Testis (tissue), 5 donors: ENCODE measurements at places on chromosomes 2 and 18. TPM values are rescaled to one million over a fixed set of nuclear protein-coding genes. Genes with fewer than 3 reads are reported as not detected.

SLC5A7 gene
- 0.37 TPM for total RNA-seq

FOXD4L1 gene
- total RNA-seq = 0.55 TPM

CRYBA2 gene
- 2.9 TPM for total RNA-seq

SERPINB3 gene
- 1.1 TPM for total RNA-seq

TDRD15 gene
- 8.4 TPM for total RNA-seq

PDE11A gene
- 3.3 TPM for total RNA-seq

COL6A3 gene
- total RNA-seq = 35.1 TPM

PIKFYVE gene
- total RNA-seq = 50.0 TPM

CDH19 gene
- total RNA-seq = 3.3 TPM

TFCP2L1 gene
- total RNA-seq = 3.1 TPM

GALR1 gene
- total RNA-seq = 0.43 TPM

DNA sequence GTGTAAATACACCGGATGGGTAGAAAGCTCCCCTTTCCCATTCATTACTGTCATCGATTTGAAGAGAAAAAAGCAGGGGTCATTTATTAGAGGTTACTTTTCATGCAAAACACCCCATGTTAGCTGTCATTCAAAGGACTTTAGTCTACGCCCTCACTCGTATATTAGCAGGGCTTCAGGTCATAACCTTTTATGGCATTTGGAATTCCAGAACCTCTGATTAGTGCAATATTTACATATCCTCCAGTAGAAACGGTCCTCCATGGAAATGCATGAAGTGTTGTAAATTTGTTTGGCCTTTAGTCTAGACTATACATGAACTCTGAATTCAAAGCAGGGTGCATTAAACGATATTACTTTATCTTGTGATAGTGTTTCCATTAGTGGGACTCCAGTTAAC lies 180.5 kb downstream of the ZNF516 start:
- DNase-seq = no peak
- no peaks in the 10 kb centered on the region for H3K27me3 ChIP-seq
- no peaks in the 10 kb centered on the region for H3K36me3 ChIP-seq

DNA sequence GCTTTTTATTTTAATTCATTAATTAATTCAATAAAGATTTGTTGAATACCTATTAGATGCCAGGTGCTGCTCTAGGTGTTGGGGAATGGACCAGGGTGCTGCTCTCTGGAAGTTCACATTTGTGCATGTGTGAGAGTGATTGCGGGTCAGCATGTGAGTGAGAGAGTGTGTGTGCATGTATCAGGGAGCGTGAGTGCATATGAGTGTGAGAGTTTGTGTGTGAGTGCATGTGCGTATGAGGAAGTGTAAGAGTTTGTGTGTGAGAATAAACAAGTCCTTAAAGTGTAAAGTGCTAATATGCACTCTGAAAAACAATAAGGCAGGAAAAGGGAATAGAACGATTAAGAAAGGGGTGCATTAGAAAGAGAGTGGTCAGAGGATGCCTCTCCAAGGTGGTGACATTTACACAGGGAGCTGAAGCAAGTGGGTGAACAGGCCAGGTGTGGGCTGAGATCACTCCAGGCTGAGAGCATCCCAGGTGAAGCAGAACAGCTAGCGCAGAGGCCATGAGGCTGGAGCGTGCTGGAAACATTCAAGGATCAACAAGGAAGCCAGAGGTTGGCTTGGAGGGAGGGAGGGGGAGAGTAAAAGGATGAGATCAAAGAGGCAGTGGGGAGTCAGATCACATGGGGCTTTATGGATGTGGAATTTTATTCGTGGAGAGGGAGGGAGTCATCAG lies 50.5 kb upstream of the SLC1A4 start:
- no peak overlapping the region for H3K27ac ChIP-seq
- no peak for DNase-seq
- H3K4me3 ChIP-seq = no peak overlapping the region
- no peaks in the 10 kb centered on the region for H3K27me3 ChIP-seq
- H3K36me3 ChIP-seq = no peaks in the 10 kb centered on the region
- H3K4me1 ChIP-seq = peaks cover 2% of the 10 kb centered on the region

DNA sequence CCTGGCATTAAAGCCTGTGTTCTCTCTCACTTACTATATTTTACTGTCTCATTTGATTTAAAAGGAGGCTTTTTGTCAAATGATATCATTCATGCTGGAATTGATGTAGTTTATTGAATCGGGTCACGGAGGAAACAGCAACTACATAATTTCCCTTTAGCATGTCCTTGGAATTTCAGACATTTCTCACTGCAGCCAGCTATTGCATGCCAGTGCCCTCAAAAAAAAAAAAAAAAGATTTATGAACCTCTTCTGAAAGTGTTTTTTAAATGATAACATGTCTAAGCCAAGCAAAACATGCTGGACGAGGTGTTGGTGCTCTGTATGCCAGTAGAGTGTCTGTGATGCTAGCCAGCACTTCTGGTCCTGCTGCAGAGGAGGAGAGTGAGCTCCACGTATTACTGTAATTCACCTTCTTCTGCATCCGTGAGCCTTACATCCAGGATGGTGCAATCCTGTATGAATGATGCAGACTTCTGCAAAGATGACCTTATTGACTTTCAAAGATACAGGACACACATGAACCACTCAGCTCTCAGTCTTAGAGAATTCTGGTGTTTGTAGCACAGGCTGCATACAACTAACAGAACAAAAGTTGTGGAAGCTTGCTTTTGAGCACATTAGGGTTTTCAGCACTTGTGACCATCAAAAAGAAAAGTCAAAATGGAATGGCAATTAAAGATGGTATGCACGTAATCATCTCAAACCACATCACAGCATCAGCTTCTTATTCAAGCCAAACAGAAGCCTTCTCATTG lies 31.1 kb downstream of the UGP2 start:
- H3K36me3 ChIP-seq = no peaks in the 10 kb centered on the region
- no peak for DNase-seq

- DNase-seq = no peak
- H3K27me3 ChIP-seq = no peaks in the 10 kb centered on the region
- H3K4me1 ChIP-seq = peaks cover 25% of the 10 kb centered on the region
- H3K27ac ChIP-seq = no peak overlapping the region
- no peak overlapping the region for H3K4me3 ChIP-seq
- H3K36me3 ChIP-seq = no peaks in the 10 kb centered on the region
Observed at GRCh38 chr2:42973726-42974125, 181.3 kb upstream of the HAAO start.

DNA sequence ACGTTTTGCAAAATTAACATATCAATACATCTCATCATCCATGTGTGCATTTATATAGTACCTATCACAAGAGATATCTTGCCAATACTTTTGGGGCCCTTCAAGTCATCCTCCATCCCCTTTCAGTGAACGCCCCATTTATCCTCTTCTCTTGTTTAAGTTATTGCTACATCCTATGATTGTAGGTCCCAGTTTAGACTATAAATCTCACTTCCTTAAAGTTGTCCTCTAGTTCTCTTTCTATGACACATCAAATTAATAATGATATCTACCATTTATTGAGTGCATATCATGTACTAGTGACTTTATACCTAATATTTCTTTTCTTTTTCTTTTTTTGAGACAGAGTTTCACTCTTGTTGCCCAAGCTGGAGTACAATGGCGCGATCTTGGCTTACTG lies 28.8 kb upstream of the FBXO11 start:
- H3K36me3 ChIP-seq = no peaks in the 10 kb centered on the region
- no peaks in the 10 kb centered on the region for H3K27me3 ChIP-seq
- DNase-seq = no peak
- H3K4me3 ChIP-seq = no peak overlapping the region

GRCh38 chr2:24024018-24024417 lies 14.1 kb downstream of the MFSD2B start:
- no peaks in the 10 kb centered on the region for H3K36me3 ChIP-seq
- peak; percentile 14 for DNase-seq
- H3K4me1 ChIP-seq = no peaks in the 10 kb centered on the region
- no peak overlapping the region for H3K27ac ChIP-seq

GRCh38 chr2:128446049-128446873 lies 127.6 kb upstream of the HS6ST1 start:
- H3K4me1 ChIP-seq = peaks cover 36% of the 10 kb centered on the region
- DNase-seq = no peak
- H3K4me3 ChIP-seq = no peak overlapping the region
- no peaks in the 10 kb centered on the region for H3K36me3 ChIP-seq
- no peak overlapping the region for H3K27ac ChIP-seq
- H3K27me3 ChIP-seq = no peaks in the 10 kb centered on the region

- H3K27ac ChIP-seq = no peak overlapping the region
- no peak overlapping the region for H3K4me3 ChIP-seq
Observed at GRCh38 chr2:173415431-173416381, 61.0 kb downstream of the CDCA7 start.

GRCh38 chr18:28043631-28044030 lies 133.3 kb downstream of the CDH2 start:
- H3K27me3 ChIP-seq = no peaks in the 10 kb centered on the region
- H3K4me3 ChIP-seq = no peak overlapping the region
- H3K27ac ChIP-seq = no peak overlapping the region

- DNase-seq = no peak
- H3K27ac ChIP-seq = no peak overlapping the region
- no peaks in the 10 kb centered on the region for H3K36me3 ChIP-seq
- no peaks in the 10 kb centered on the region for H3K27me3 ChIP-seq
- no peak overlapping the region for H3K4me3 ChIP-seq
Observed at GRCh38 chr18:21132398-21132918, 20.8 kb upstream of the ROCK1 start.

DNA sequence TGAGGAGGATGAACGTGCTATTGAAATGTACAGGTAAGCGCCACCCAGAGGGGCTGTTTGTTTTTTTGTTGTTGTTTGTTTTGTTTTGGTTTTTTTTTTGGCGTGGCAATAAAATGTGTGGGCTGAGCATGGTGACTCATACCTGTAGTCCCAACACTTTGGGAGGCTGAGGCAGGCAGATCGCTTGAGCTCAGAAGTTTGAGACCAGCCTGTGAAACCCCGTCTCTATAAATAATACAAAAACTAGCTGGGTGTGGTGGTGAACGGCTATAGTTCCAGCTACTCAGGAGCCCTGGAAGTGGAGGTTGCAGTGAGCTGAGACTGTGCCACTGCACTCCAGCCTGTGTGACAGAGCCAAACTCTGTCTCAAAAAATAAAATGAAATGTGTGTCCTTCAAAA lies 6.2 kb downstream of the PDCL3 start:
- no peaks in the 10 kb centered on the region for H3K36me3 ChIP-seq
- H3K27ac ChIP-seq = no peak overlapping the region
- H3K27me3 ChIP-seq = no peaks in the 10 kb centered on the region
- H3K4me3 ChIP-seq = no peak overlapping the region

- no peaks in the 10 kb centered on the region for H3K4me1 ChIP-seq
- no peak overlapping the region for H3K27ac ChIP-seq
- no peak overlapping the region for H3K4me3 ChIP-seq
- H3K27me3 ChIP-seq = no peaks in the 10 kb centered on the region
- no peak for DNase-seq
Observed at GRCh38 chr2:7559791-7560190, 642.6 kb downstream of the RNF144A start.

DNA sequence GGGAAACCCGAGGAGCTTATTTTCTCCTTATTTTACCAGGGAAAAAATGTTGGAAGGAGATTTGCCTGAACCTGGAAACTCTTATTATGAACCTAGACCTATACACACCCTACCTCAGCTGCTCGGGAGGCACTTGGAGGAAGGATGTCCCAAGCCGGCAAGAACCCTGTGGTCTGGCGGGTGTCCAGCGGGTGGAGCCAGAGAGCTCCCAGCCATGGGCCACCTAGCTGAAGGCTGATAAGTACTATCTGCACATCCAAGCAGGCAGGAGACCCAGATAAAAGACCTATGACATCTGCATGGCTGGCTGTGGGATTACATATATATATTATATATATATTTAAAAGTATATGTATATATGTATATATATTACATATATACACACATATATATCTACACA lies 1.1 kb upstream of the SLC14A1 start:
- no peaks in the 10 kb centered on the region for H3K36me3 ChIP-seq
- H3K4me1 ChIP-seq = no peaks in the 10 kb centered on the region

- no peaks in the 10 kb centered on the region for H3K27me3 ChIP-seq
- no peaks in the 10 kb centered on the region for H3K4me1 ChIP-seq
- H3K36me3 ChIP-seq = no peaks in the 10 kb centered on the region
- DNase-seq = no peak
- no peak overlapping the region for H3K4me3 ChIP-seq
- H3K27ac ChIP-seq = no peak overlapping the region
Observed at GRCh38 chr2:166675553-166675952, 181.5 kb upstream of the SCN7A start.

DNA sequence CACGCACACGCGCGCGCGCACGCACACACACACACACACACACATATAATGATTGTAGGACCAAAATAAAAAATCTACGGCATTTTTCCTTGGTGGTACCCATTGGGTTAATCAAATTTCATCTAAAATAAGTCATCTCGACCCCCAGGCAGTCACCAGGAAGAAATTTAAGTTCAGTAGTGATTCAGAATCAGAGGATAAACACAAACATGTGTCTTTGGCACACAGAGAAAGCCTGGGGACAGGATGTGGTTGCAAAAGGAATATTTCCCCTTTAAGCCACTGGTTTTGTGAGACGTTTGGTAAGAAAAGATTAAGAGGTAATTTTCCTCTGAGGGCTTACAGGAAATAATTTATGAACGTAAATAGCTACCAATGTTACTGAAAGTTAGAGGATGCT lies 171.6 kb upstream of the PIEZO2 start:
- no peaks in the 10 kb centered on the region for H3K36me3 ChIP-seq
- no peaks in the 10 kb centered on the region for H3K27me3 ChIP-seq
- H3K27ac ChIP-seq = no peak overlapping the region
- no peaks in the 10 kb centered on the region for H3K4me1 ChIP-seq
- no peak overlapping the region for H3K4me3 ChIP-seq
- no peak for DNase-seq

DNA sequence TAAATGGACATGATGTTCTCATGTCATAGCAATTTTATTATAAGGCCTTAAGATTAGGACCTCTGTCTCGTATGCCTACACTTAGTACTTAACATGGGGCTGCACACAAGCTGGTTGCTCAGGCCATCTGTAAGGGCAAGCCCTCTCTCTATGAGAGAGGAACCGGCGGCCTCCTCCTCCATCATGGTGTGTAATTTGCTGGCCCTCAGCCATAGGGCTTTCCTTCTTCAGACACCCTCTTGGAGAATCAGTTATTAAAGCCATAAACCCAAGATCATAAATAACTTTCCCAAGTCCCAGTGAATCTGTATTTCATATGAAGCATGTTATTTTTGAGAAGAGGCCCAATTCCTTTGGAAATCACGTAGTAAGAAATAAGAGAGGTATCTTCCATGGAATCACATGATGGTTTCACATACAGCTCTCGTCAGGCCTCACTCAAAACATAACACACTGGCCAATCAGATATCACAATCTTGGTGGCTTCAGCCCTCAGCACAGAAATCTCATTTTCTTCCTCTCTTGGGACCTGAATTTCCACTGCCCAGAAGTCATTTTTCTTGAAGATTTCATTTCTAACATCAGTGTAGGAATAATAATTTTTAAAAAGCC lies 92.6 kb downstream of the RDH14 start:
- no peaks in the 10 kb centered on the region for H3K27me3 ChIP-seq
- no peak overlapping the region for H3K27ac ChIP-seq
- peaks cover 7% of the 10 kb centered on the region for H3K4me1 ChIP-seq
- no peak overlapping the region for H3K4me3 ChIP-seq
